ENCODE measurements at places on chromosomes 5 and 9. TPM values are rescaled to one million over a fixed set of nuclear protein-coding genes. Genes with fewer than 3 reads are reported as not detected.

The TSSK1B gene
- 0.12 TPM for total RNA-seq

The STKLD1 gene
- total RNA-seq: 0.38 TPM

The FOXD4L3 gene
- total RNA-seq: not detected

The QRFP gene
- not detected for total RNA-seq

The TOR1B gene
- total RNA-seq: 17.2 TPM

DNA sequence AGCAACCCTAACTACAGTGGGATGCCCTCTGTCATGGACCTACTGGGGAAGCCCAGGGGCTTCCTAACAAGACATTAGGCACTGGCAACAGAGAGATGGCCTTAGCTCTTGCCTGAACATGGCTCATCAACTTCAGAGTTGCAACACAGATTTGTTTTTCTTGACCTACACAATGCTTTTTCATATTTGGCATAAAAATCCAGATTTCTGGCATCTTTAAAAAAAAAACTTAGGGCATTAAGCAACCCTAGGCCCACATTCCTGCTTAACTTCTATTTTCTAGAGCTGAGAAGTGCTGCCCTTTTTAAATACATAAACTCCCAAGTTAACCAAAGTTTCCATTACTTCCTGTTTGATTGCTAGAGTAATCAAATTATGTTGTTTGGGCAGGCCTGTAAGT is 8.0 kb downstream of the GRIA1 start:
- no peak for DNase-seq

DNA sequence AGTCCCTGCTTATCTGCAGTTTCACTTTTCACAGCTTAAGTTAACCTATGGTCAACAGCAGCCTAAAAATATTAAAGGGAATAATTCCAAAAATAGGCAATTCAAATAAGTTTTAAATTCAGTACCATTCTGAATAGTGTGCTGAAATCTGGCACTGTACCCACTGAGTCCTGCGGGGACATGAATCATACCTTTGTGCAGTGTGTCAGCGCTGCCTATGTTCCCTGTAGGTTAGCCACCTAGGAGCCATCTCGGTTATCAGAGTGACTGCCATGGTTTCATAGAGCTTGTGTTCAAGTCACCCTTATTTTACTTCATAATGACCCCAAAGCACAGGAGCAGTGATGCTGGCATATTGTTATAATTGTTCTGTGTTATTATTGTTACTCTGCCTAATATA is 139.9 kb downstream of the GPBP1 start:
- no peak for DNase-seq

GRCh38 chr5:61275841-61276240 is 56.2 kb upstream of the ZSWIM6 start:
- no peak for DNase-seq

DNA sequence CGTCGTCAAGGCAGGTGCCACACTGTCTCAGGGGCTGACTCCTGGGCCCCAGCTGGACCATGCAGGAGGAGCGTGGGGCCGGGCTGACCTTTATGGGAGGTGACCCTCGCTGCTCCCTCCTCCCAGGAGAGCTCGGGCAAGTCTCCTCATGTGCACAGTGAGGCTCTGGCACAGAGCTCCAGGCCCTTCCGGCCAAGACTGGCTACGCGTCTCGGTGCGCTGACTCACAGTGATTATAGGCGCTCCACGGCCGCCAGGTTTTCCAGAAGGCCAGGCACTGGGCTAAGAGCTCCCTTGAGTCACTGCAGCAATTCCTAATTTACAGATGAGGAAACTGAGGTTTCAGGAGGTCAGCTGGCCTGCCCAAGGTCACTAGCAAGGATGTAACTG is 47.4 kb downstream of the VAV2 start:
- no peak for DNase-seq

DNA sequence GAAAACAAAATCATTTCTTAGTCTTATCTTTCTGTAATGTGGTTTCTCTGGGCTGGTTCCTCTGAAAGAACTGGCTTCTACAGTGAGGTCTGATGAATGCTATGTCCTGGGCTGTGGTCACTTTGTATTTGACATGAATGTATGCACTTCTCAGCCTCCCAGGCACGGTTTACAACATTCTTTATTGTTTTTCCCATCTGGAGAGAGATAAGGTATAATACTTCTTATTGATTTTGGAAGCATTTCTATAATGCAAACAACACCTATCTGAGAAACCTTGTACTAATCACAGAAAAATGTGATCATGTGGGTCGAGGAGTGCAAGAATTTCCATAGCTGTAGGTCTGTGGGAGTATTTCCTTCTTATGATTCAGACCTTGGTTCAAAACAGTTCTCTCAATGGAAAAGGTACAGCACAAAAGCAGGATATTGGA is 46.9 kb downstream of the ACTBL2 start:
- no peak for DNase-seq

DNA sequence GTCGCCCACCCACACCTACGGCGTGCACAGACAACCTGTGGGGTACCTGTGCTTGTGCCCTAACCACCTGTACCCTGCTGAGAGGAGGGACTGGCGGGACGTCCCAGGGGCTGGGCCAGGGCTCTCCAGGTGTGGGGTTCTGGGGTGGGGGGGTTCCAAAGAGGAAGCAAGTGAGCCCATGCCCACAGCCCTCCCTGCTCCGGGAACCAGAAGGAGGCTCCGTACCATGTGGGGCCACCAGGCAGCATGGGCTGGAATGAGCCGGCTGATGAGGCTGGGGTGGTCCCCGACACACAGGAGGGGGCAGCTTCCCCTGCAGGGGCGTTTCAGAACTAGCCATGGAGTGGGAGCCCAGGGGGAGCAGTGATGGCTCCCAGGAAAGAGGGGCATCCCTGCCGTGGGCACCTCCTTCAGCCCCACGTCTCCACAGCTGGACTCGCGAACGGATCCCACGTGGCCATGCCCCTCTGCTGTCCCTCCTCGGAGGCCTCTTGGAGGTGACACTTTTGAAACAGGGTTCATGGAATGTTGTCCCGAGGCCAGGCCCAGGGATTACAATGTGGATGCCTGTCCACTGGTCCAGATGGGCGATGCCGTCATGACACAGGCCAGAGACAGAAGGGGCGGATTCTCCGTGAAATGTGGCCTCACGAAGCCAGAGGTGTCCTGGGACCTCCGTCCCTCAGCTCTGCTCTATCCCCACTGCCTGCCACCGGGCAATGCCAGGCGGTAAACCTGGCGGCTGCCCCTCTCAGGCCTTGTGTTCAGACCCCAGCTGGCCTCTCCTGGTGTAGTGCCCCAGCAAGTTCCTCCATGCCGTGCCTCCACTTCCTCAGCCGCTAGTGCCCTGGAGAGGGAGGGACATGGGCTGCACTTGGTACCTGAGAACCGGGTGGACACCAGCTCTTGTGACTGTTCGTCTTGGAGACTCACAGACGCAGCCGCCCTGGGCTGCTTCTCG is 33.6 kb upstream of the IRX4 start:
- no peak for DNase-seq

- DNase-seq: no peak
Measured at GRCh38 chr5:120362426-120362825, 101.7 kb upstream of the PRR16 start.

DNA sequence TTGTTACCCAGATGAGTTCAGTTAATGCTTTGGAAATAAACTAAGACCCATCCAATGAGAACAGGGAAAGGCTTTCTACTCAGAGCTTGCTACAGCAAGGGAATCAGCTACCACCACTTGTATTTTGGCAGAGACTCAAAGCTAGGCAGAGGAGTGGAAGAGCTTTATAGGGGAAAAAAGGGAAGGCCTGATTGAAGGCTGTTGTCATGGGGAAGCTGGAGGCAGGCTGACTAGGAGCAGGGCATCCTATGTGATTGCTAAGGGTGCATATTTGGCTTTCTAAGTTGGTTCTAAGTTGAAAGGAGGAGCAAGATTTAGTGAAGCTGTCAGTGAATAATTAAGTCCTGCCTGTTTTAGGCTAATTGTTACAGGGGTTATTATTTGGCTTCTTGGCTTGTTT is 115.5 kb downstream of the PTTG1 start:
- DNase-seq: no peak

GRCh38 chr9:134317790-134318414 is 8.4 kb upstream of the RXRA start:
- no peak for DNase-seq

GRCh38 chr5:140324617-140325241 is 21.7 kb downstream of the HBEGF start:
- DNase-seq: no peak

DNA sequence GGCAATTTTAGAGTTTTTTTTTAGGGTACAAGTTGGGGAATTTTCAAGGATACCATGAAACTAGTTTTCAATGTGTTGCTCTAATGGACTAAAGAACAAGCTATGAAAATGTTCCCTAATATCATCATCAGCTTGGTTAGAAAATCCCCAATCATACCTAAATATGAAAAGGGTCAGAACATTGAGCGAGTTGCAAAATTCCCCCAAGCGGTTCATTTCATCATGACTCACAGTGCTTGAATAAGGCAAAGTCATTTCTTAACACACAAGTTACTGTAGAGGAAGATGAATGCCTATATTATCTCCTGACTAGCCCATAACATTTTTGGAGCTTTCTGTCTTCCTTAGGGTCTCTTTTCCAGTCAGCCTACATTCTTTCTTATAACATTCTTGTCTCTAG is 62.7 kb downstream of the ST8SIA4 start:
- DNase-seq: no peak

DNA sequence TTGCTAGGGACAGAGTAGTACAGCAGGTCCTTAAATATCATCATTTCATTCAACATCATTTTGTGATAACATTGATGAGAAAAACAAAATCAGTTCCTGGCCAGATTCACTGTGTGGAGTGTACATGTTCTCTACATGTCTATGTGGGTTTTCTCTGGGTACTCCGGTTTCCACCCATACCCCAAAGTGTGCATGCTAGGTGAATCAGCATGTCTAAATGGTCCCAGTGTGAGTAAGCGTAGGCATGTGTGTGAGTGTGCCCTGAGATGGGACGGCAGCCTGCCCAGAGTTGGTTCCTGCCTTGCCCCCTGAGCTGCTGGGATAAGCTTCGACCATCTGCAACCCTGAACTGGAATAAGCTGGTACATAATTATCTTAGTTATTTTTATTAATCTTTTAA is 16.5 kb upstream of the GLIS3 start:
- DNase-seq: no peak

GRCh38 chr5:36889264-36889663 is 12.7 kb downstream of the NIPBL start:
- DNase-seq: no peak

DNA sequence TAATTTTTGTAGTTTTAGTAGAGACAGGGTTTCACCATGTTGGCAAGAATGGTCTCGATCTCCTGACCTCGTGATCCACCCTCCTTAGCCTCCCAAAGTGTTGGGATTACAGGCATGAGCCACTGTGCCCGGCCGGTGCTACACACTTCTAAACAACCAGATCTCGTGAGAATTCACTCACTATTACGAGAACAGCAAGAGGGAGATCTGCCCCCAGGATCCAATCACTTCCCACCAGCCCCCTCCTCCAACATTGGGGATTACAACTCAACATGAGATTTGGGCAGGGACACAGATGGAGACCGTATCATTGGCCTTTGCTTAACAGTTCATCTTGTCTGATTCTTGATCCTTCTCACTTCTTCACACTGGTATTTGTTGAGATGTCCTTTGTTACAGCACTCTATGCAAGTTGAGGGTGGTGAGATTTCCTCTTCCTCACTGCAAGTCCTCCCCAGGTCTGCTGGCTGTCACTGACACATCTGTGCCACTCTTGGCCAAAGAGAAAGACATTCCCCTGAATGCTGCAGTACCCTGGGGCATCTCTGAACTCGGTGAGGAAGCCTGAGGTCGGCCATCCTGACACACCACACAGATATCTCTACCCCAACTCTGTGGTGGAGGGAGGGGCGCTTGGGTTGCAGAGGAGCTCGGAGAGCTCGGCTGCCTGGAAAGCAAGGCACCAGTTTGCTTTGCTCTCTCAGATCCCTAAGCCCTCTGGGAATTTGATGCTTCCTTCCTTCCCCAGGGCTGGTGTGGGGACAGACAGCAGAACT is 4.2 kb upstream of the SUB1 start:
- DNase-seq: no peak

GRCh38 chr5:142411656-142412425 is 87.0 kb upstream of the SPRY4 start:
- no peak for DNase-seq
